Jurkat, Clone E6-1 (cell line): ENCODE measurements at places on chromosomes 12 and 14.

- peak; percentile 56 for DNase-seq
Measured at GRCh38 chr12:22100958-22101748, 55.1 kb downstream of the CMAS start.

GRCh38 chr12:108352591-108352990 lies 13.5 kb upstream of the CMKLR1 start:
- DNase-seq, result no peak

DNA sequence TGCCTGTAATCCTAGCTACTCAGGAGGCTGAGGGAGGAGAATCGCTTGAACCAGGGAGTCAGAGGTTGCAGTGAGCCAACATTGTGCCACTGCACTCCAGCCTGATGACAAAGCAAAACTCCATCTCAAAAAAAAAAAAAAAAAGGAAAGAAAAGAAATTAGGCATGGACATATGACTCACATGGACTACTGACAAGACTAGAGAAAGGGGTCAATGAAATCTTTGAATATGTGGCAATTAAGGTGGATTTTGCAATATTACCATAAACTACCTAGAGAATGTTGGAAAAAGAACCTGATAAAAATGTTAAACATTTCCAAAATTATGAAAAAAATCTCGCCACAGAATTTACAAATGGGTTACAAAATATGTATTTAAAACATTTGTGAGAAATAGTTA lies 873.6 kb downstream of the C12orf50 start:
- no peak for DNase-seq

DNA sequence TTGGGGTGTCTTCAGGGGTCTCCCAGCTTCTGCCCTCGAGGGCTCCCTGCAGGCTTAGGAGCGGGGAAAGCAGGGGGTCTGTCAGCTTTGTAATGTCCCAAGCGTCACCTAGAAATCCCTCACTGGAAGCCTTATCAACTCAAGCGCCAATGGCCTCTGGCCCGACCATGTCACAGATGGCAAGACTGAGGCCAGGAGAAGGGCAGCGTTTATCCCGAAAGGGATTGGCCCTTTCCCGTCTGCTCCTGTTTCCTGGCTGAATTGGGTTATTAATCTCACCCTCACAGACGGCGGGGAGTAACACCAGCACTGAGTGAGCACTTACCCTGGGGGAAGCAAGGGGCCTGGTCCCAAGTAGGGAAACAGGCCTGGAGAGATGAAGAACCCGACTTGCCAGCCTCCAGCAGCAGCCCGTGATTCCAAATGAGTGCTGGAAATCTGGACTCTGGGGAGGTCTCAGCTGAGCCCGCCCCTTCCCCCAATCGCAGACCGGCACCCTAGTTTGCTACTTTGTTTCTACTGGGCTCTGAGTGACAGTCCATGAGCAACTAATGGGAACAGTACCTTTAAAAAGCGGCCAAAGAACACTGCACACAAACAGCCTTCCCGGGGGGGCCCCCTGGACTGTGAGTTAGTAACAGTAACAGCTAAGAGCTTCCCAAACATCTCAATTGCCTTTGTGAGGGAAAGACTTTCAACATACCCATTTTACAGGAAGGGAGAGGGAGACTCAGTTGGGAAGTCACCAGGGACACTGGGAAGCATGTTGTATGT lies 2.1 kb upstream of the NCOR2 start:
- no peak for DNase-seq

GRCh38 chr12:92085040-92085735 lies 60.5 kb downstream of the BTG1 start:
- DNase-seq, result no peak

GRCh38 chr12:5573390-5573789 lies 141.5 kb downstream of the NTF3 start:
- DNase-seq, result no peak

DNA sequence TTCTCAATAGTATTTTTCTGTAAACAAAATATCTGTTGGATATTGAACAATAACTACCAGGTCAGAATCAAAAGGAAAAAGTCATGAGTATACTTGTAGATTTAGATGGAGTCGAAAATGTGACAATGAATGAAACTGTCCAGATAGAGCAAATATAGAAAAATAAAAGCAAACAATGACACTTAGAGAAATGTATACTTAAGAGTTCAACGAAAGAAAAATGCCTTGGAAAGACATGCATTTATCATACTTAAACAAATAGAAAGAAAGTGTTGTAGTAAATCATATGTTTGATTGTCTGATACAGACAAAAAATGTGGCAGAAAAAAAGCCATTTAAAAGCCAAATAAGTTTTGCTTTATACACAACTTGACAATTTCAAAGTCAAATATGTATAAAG lies 571.2 kb upstream of the MGAT4C start:
- no peak for DNase-seq

DNA sequence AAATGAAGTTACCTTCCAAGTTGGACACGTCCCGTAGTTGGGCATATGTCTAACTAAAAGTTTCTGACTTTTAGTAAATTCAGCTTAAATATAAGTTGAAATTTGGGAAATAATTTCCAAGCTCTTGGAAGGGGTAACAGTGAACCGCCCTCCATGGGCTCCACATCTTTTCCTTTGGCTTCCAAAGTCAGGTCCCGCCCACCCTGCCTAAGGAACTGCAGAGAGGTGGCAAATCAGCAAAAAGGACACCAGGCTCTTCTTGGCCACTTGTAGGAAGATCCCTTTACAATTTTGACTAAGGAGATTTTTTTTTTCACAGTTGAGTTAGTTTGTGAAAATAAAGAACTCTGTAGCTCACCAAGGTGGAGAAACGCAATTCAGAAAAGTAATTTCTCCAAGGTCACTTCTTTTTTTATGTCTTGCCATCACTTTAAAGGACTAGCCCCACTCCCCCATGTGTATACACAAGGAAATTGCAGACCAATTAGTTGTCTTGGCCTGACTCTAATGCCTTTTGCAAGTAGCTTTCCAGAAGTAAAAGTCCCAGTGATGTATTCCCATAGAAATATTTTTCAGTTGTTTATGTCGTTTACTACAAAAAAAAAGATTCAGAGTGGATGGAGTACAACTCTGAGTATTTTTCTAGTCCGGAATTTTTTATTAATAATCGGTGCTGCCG lies 181.2 kb downstream of the PELI2 start:
- no peak for DNase-seq

DNA sequence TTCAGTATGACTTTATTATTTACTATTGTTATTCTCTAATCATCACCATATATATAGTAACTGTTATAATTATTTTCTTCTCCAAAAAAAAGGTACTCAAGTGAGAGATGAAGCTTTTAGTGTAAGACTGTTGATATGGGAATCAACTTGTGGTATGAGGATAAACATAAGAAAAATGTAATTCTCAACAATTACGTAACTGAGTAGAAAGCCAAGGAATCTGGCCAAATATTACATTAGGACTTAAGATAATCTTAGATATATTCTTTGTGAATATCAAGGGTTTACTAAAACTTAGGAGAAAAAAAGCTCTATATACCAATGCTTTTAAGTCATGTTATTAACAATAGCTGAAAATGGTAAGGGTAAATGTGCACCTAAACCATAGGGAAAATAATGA lies 13.3 kb downstream of the SENP1 start:
- no peak for DNase-seq

DNA sequence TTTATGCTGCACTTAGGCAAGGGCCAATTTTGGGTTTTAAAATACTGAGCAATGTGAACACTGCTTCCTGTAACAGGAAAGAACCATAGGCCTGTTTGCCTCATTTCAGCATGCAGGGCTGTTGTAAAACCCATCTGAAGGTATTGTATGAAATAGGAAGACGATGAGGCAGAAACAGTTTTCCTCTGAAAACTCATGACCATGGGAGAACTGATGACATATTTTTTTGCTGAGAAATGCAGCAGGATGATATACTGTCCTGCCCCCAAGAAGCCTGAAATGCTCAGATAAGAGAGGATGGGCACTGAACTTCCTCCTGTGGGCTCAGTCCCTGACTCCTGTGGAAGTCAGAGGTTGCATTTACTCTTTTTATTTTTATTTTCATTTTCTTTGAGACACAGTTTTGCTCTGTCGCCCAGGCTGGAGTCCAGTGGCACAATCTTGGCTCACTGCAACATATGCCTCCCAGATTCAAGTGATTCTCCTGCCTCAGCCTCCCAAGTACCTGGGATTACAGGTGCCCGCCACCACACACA lies 17.4 kb downstream of the PYGL start:
- DNase-seq, result peak; percentile 32

- DNase-seq, result peak; percentile 65
Measured at GRCh38 chr12:26863515-26863914, 30.5 kb upstream of the ITPR2 start.

GRCh38 chr14:99722741-99723140 lies 38.6 kb downstream of the CYP46A1 start:
- no peak for DNase-seq

GRCh38 chr12:30598889-30599288 lies 96.8 kb downstream of the IPO8 start:
- DNase-seq, result no peak

- DNase-seq, result no peak
Measured at GRCh38 chr12:3152011-3152511, 74.9 kb downstream of the TSPAN9 start.

GRCh38 chr12:123723011-123723410 lies 10.9 kb downstream of the ATP6V0A2 start:
- no peak for DNase-seq

DNA sequence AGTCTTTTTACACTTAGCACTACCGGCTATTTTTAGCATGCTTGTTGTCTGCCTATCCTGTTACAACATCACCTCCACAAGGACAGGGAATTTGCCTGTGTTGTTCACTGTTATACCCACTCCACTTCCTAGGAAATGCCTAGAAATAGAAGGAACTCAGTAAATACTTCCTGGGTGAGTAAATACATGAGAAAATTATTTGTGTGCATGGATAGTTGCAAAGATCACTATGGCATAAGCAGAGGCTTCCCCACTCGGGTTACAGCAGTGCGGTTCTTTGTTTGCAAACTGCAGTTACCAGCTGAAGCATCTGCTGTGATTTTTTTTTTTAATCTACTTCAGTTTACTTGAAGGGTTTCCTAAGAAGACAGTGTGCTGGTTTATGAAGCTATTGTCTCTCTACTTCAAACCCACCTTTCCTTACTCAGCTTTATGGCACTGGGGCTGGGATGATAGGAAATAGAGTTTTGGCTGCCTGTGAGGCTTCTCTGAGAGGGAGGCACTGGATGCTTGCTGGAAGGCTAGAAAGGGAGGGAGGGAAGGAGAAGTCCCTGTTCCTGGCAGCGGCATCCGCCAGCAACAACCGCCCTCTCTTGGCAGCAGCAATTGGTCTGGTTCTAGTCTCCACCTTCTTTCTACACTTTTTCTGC lies 29.0 kb downstream of the PDE6H start:
- DNase-seq, result no peak

DNA sequence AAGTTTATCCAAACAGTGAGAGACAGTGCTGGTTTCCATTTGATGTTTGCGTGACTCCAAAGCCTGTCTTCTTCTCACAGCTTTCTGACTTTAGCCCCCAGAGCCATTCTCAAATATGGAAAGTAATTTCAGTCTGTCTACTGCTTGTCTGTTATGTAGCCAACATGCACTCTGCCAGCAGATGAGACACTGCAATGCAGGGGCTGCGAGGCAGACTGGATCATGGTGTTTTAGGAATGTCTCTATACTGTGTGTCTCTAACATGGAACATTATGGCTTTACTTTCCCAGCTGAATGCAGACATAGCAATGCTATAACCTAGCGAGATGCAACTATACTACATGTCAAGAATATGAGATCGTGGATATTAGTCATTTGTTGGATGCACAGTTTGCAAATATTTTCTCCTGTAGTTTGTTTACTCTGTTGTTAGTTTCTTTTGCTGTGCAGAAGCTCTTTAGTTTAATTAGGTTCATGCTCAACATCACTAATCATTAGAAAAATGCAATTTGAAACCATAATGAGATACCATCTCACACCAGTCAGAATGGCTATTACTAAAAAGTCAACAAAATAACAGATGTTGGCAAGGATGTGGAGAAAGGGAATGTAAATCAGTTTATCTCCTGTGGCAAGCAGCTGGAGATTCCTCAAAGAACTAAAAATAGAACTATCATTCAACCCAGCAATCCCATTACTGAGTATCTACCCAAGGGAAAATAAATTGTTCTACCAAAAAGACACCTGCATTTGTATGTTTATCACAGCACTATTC lies 235.8 kb upstream of the TMTC1 start:
- DNase-seq, result no peak

- peak; percentile 91 for DNase-seq
Measured at GRCh38 chr12:108563136-108563803, 874 bp downstream of the ISCU start.

DNA sequence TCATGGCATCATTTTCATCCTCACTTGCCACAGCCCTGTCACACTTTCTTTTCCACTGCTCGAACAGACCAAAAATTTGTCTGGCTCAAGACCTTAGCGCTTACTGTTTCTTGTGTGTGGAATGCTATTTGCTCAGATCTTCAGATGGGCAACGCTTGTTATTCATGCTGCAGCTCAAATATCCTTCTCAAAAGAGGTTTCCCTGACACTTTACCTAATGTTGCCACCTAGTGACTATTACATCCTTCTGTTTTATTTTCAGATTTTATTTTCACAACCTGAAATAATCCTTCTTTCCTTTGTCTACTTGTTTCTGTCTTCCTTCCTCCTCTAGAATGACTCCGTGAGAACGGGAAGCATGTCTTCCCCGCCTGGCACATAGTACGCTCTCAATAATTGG lies 5.6 kb downstream of the FBXO33 start:
- peak; percentile 50 for DNase-seq

- no peak for DNase-seq
Measured at GRCh38 chr14:72657214-72657921, 236.5 kb downstream of the DPF3 start.

DNA sequence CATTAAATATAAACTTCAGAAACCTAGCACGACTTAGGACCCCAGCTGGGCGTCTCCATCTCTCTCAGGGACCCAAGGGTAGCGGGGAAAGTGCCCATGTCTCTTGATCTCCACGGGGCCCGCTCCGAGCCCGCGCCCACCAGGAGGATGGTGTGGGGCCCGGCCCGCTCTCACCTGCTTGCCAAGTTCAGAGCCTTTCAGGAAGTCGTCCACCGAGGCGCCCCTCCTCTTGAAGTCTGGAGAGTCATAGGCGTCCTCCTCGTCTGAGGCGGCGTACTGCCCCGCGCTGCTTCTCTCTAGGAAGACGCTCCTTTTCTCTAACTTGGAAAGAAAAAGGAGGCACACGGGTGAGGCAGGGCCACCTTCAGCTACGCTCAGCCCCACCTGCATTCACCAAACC lies 96.9 kb downstream of the PIWIL1 start:
- DNase-seq, result no peak
